ENCODE measurements at places on chromosomes 5 and 9.

GRCh38 chr5:144187699-144188294 lies 17.1 kb downstream of the KCTD16 start:
- DNase-seq: no peak

- no peak for DNase-seq
These were observed 59.7 kb downstream of the GNA14 start for GRCh38 chr9:77588271-77588937.

GRCh38 chr9:6382681-6383080 lies 30.3 kb upstream of the UHRF2 start:
- DNase-seq: no peak

DNA sequence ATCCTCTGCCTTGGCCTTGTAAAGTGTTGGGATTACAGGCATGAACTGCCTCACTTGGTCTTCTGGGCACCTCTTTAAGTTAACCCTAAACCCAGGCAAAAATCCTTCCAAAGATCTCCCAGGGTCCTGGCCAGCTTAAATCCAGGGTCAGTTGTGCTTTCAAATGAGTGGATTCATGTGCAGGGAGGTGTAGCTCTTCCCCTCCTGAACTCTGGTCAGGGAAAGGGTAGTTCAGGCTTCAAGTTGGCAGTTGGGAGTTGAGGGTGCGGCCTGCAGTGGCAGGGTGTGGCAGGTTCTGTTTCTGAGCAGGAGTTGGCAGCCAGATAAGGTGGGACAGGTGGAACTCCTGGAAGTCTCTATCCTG lies 3.6 kb downstream of the HNRNPAB start:
- no peak for DNase-seq

GRCh38 chr5:59069438-59070079 lies 486.7 kb downstream of the RAB3C start:
- no peak for DNase-seq

GRCh38 chr5:110853267-110853666 lies 114.5 kb downstream of the SLC25A46 start:
- DNase-seq: no peak

DNA sequence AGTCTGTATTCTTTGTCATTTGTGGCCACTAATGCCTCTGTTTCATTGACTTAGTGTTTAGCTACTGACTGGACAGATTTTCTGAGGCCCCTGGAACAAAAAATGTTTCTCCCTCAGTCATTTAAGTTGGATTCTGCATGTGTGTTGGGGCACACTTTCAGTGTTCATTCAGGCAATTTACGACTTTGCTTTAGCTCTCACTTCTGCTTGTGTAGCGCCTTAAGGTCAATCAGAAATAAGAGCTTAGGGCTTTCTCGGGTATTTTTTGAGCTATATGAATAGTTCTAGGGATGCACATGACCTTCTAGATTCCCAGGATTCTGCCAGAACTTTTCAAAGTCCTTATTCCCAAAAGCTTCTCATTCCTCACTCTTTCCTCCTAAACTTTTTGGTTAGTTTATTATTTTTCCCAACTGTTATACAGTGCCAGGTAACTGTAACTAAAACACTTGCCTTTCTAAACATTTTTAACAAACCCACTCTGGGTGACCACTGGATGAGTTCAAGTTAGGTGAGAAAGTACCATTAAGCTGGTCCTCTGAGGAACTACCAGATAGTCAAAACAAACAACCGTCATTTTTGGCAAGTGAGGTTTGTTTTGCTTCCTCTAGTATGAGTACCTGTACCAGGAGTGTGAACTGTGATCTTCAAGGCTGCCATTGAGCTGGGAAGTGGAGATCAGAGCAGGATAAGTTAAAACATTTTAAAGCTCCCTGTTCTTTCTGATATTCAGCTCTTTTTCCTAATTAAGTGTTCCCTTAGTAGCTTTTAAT lies 571.3 kb upstream of the TLE4 start:
- no peak for DNase-seq

DNA sequence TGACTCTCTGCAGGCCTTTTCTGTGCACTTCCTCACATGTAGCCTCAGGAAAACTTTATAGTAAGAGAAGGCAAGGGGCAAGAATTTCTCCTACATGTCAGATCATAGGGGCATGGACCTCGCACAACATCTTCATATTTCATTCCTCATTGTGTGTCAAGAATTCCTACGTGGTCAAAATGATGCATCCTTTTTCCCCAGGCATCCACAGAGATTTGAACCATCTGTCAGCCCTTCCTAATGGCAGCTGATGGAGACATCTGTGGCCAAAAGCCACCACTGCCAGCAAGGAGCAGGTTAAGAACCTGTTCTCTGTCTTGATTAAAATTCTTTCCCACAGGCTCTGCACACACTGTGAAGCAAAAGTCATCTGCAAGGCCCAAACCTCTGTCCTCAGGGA lies 42.5 kb downstream of the MFAP3 start:
- DNase-seq: no peak

- no peak for DNase-seq
These were observed 10.3 kb upstream of the QRFP start for GRCh38 chr9:130906735-130907416.

DNA sequence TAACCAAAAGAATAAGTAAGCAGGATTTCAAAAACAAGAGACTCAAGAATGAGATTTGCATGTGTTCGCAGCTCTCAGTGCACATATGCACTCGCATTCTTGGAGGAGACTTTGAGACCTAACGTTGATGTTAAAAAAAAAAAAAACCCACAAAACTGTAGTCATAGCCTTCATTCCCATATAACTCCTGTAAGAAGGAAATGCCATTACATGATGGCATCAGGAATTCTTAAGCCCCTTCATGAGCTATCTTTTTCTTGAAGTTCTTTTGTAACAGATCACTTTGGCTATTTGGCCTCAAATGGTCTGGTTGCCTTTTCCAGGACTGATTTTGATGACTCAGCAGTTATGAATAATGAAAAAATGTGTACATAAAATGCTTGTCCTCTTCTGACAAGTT lies 113.8 kb downstream of the ALDH1A1 start:
- no peak for DNase-seq

DNA sequence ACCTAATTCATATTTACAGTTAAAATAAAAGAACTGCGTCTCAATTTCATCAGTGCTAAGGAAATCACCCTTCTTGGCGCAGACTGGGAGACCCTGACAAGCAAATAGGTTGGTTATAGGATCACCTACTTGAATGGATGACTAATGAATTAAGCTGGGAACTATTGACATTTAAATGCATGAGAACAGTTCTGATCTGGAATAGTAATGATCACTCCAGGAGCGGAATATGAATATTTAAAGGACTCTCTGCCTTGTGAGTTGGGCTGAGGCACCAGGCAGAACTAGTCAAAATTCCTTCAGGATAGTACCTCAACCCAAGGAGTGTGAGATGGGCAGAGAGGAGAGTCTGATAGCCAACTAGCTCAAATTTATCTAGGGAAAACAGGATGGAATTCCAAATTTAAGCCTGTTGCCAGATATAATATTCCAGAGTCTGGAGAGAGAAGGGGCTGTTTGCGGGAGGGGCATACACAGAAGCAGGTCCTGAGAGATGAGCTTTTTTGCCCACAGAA lies 364.4 kb downstream of the CSNK1G3 start:
- no peak for DNase-seq

GRCh38 chr9:98375138-98375726 lies 119.8 kb upstream of the TBC1D2 start:
- DNase-seq: no peak

DNA sequence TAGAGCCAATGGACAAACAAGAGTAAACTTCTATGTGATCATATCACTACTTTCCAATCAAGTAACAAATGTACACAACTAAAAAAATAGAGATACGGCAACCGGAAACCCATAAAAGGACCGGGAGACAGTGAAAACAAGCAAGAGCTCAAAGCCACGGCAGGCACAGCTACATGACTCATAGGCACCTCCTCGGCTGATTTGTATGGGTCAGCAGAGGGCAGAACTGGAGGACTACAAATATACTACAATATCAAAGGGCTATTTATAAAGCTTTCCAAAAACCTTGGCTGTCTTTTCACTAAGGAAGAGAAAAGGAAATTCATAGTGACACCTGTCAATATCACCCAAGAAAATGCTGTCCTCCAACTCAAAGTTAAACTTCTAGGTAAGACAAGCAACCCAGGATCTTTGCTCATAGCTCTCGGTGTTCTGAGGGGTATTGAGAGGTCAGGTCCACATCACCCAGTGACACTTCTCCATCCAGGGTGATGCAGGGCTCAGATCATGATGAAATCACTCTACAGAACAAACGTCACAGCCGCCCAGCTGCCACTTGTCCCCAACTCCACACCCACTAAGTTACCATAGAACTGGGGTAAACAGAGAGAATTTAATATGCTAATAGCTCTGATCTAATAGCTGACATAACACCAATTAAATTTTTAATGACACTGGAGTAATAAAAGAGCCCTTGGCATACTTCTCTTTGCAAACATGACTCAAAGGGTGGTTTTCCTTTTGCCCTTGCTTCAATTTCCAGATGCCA lies 41.3 kb downstream of the PFDN1 start:
- no peak for DNase-seq

- DNase-seq: no peak
These were observed 97.6 kb upstream of the CTSL start for GRCh38 chr9:87628346-87628745.

DNA sequence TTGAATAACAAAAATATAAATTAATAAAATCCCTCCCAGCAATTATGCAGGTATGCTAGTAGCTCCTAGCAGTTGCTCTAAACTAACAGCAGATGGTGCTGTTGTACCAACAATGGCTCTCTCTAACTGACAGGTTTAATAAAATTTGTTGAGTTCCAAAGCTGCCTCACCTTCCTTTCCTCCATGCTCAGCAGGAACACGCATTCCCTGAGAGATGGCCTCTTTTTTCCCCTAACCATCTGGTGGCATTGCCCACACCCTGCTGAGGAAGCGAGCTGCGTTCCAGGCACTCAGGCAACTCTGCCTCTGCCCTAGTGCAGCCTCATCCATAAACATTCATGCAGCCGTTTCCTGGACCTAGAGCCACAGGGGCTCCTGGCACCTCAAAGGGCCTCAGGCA lies 106.2 kb downstream of the KLHL3 start:
- no peak for DNase-seq

DNA sequence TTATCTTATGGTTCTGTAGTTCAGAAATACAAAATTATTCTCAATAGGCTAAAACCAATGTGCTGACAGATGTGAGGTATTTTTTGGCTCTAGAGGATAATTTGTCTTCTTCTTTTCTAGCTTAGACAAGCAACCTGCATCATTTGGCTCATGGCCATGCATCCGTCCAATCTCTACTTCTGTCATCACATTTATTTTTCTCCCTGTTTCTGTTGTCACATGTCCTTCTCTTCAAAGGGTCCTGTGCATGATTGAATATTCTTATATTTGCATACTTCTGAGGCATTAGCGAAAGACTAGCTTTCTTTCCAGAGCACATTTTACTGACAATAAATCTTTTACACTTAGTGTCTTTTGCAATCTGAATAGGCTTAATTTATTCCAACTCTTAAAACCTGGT lies 564.7 kb downstream of the CDH10 start:
- no peak for DNase-seq

DNA sequence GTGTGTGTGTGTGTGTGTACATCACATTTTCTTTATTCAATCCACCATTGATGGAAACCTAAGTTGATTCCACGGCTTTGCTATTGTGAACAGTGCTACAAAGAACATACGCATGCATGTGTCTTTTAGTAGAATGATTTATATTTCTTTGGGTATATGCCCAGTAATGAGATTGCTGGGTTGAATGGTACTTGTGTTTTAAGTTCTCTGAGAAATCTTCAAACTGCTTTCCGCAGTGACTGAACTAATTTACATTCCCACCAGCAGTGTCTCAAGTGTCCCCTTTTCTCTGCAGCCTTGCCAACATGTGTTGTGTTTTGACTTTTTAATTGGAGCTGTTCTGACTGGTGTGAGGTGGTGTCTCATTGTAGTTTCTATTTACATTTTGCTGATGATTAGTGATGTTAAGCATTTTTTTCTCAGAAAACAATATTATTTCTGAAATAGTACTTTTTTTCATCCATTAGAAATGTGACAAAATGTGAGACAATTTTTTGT lies 769.7 kb downstream of the TAF11L14 start:
- DNase-seq: no peak

GRCh38 chr5:52727576-52727975 lies 60.1 kb upstream of the ITGA1 start:
- DNase-seq: no peak

DNA sequence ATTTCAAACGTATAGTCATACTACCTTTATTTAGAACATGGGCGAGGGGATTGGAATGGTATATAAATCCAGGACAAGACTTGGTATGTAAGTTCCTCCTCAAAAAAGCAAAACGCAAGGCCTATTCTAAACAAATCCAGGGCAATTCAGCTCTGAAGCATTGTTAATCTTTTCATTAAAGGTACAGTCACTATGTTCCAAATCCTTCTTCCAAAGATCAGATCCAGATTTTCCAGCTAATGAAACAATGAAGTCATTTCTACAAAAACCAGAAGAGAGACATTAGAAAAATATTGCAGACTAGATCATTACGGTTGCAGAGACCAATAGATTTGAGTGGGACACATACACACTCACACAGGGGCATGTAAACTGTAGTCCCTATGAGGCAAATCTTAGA lies 116.1 kb upstream of the BNC2 start:
- DNase-seq: no peak
